NCI-H748 treated with DMSO at 0.1 percent for 48 hours (cell line): ENCODE measurements at places on chromosomes 4 and X.

DNA sequence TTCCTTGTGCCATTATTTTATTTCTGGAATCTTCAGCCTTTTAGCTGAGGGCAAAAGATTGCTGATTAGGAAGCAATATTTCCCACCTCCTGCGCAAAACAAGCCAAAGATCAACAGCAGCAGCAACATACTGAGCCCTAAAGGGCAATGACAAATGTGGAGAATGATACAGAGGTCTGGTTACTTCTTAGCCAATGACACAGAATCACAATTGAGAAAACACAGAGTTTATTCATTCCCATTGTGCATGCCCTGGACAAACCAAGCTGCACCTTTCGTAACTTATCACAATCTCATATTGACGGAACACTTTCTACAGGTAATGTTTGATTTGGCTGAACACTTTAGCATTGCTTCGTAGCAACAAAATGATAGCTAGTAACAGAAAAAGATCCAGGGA lies 13.4 kb downstream of the F9 start:
- DNase-seq, result no peak

GRCh38 chr4:140019619-140020347 lies 134.2 kb downstream of the MAML3 start:
- no peak for DNase-seq

DNA sequence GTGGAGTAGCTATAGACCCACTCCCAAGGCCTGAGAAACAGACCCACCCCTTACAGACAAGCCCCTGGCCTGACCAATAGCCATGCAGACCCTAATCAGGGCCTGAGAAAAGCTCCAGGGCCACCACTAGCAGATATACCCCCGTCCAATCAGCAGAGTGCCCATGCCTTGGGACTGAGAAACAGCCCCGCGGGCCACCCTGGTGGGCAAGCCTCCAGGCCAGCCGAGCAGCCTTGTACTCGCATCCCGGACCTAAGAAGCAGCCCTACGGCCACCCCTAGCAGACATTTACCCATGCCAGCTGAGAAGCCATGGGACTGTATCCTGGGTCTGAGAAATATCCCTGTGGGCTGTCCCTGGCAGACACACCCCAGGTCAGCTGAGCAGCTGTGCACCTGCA lies 436.5 kb downstream of the SMARCA1 start:
- DNase-seq, result no peak

DNA sequence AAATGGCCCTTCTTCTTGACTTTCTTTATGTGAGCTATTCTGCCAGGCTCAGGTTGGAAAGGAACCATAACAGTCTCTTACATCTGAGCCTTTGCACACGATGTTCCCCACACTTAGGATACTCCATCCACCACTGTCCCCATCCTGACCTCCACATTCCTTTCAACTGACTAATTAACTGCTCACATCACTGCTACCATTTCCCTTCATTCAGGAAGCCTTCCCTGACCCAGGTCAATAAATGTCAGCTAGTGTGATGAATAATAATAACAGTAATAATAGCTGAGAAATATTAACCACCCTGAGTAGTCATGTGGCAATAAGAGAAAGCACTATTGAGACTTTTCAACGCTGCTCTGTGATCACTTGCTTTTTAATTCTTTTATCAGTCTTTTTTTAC lies 291.7 kb downstream of the KCNIP4 start:
- no peak for DNase-seq

DNA sequence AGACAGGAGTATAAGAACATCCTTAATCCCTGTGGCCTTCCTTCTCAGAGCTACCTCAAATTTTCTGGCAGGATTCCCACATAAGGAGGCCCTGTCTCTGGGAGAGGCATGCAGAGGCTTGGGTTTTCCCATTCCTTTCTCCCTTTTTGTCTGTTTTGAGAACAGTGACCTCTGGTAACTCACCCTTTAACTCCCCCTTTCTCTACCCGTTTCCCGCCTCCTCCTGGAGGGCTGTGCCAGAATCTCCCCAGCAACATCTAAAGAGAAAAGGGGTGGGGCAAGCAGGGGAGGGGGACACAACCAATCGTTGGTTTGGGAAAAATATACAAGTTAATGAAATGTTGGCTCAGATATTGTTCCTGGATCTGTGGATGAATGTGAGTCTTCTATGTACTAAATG lies 303.7 kb upstream of the IRS4 start:
- no peak for DNase-seq

DNA sequence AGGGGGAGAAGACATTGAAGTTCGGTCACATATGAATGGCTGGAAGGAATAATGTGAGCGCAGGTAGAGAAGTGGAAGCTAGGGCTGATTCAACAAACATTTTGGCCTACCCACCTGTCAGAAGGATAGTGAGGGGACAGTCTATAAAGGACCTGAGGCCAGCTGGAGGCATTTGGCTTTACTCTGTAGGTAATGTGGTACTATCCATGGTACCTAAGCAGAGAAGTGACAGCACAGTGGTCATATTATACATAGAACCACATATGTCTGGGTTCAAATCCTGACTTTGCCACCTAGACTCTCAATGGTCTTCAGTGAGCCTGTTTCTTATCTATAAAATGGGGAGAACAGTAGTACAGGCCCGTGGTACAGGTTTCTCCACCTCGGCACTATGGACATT lies 257.1 kb downstream of the EVC2 start:
- DNase-seq, result no peak

GRCh38 chrX:119398587-119398973 lies 556 bp upstream of the SLC25A43 start:
- no peak for DNase-seq

DNA sequence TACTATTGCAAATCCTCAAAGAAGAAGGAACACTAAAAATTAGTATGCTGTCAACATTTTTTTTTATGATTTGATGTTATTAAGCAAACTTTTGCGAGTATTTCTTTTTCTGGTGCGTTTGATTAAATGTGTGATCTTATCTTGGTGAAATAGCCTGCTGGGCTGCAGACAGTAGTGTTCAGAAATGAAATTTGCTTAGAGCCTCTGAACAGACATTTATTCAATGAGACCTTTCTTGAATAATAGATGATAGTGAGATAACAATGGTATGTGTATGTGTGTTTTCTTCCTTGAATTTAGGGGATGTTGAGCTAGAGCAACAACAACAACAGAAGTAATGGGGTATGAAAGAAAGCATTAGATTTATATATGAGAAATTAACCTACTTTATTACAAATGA lies 12.7 kb downstream of the ADGRL3 start:
- DNase-seq, result no peak

DNA sequence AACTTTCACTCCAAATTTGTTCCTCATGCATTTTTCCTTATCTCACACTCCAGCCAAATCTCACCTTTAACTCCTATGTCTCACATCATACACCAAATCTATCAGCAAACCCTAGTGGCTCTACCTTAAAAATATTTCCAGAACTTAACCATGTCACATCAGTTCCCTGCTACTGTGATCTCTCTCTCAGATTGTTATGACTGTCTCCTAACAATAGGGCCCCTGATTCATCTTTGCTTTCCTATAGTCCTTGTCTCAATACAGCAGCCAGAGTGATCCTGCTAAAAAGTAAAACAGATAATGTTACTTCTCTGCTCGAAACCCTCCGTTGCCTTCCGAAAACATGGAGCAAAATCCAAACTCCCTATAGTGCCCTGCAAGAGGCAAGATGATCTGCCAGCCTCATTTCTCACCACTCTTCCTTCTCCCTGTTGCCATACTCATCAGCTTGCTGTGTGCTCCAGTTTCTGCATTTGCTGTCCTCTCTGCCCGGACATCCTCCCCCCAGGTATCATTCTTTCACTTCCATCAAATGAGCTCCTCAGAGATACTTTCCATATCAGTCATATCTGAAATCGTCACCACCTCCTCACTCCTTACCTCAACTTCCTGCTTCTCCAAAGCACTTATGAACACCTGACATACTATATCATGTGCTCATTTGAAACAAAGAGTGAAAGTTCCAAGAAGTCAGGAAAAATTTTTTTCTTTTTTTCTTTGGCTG lies 293.4 kb upstream of the NR3C2 start:
- DNase-seq, result no peak

- DNase-seq, result no peak
Observed at GRCh38 chr4:110138551-110138950, 59.9 kb downstream of the ELOVL6 start.
